T-cell (primary cell): ENCODE measurements at places on chromosomes 6 and 20.
A peak's percentile ranks its signal among the peaks of the same experiment; 100 is the strongest.

DNA sequence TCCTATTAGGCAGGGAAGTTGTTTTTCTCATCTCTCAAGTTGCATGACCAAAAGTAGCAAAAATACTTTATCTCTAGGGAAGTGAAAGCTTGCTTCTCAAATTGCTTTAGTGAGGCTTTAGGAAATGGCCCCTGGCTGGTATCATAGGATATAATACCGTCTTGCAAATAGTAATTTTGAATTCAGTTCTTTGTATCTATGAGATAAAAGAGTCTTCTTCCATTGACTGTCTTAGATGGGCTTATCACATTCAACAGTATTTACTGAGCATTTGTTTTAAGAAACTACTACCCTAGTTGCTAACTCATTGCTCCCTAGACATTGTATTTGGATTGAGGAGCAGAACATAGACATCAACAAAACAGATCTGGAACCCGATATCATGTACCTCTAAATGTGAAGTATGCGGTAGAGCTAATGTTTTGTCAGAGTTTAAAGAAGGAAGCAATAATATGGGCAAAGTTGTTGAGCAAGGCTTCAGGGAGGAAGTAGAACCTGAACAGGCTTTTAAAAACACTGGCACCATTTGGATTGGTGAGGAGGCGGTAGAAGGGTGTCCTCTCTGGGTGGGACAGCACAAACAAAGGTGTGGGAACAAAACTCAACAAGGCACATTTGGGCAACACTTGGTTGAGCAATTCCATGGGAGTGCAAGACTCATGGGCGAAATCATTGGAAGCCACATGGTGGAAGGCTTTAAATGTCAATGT is 101.5 kb downstream of the SGK1 start:
- no peak for DNase-seq

DNA sequence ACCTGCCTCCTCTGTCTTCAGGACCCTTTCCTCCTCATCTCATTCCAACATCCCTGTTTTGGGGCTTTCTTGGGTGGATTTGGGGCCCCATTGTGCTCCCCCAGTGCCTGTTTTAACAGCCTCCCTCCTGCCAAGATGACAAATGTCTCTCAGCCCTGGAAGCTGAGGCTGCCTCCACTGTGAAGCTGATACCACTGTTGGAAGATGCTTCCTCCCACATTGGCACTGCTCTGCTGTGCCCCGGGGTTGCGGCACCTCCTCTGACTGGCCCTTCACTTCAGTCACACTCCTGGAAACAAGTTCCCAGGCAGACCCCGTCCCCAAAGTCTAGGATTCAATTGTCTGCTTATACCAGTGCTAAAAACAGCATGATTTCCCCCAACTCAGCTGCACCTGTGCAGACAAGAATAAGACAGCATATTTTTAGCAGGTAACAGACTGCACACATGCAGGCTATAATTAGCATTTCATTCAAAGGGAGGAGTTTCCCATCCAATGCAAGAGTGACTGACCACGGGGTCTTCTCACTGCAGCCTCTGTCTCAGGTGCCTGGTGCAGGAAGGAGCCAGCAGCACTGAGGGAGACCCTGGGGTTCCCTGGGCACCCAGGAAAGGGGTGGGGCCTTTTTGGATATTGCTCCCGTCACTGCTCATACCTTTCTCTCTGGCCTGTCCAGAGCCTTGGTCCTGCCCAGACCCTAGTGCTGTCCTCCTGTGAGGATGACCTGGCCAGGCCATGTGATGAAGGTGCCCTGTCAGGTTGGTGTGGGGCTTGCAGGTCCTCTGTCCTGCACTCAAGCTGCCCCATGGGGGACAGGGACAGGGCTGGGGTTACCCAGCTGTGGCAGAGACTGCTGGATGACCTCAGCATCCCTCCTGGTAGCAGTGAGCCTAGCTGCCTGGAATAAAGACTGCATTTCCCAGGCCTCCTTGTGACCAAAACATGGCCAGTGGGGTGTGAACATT is 31.5 kb upstream of the SULF2 start:
- no peak for DNase-seq

- no peak for DNase-seq
Observed at GRCh38 chr6:81751388-81752083, 945 bp downstream of the TENT5A start.

- no peak for DNase-seq
Observed at GRCh38 chr6:14197118-14197517, 79.5 kb downstream of the CD83 start.

- DNase-seq, result no peak
Observed at GRCh38 chr6:90445533-90446108, 141.3 kb downstream of the MAP3K7 start.

- DNase-seq, result no peak
Observed at GRCh38 chr6:4941782-4942672, 61.8 kb downstream of the RPP40 start.

GRCh38 chr20:63280929-63281545 is 8.4 kb downstream of the ARFGAP1 start:
- DNase-seq, result no peak

- DNase-seq, result no peak
Observed at GRCh38 chr6:87807475-87807874, 105.4 kb upstream of the AKIRIN2 start.

- DNase-seq, result no peak
Observed at GRCh38 chr6:167094820-167095637, 27.9 kb upstream of the CCR6 start.

DNA sequence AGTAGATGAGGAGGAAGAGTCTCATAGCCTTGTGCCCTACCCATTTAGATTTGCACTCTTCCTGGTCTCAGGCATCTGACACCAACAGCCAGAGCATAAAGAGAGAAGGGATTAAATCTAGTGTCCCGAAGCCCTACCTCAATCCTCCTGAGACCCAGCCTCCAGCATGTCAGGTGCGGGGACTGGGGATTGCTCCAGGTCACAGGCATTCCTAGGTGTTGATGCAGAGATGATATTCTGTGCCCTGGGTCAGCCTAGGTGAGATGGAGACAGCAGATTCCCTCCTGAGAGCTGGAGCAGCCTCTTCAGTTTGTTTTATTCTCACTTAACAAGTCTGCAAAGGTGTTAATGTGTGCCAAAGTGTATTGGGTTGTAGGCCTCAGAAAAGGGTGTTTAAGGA is 89.8 kb downstream of the ANKRD6 start:
- no peak for DNase-seq

DNA sequence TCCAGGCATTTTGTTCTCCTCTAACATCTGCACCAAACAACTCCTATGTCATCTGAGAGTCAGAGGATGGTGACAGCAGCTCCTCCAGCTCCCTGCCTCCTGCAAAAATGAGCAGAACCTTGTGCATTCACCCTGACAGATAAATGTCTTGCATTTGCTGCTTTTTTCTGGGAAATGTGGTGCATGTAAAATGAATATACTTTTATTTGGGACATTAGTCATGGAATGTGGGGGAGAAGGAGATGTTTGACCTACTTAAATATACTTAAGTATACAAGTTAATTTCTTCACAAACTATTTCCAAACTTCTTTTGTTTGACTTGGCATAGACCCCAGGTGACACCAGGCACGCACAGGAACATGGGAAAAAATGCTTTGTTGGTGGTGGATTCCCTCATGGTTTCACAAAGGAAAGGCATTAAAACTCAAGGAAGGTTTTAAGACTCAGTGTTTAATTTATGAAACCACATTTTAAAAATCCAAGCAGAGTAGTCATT is 181.8 kb upstream of the MCHR2 start:
- no peak for DNase-seq

DNA sequence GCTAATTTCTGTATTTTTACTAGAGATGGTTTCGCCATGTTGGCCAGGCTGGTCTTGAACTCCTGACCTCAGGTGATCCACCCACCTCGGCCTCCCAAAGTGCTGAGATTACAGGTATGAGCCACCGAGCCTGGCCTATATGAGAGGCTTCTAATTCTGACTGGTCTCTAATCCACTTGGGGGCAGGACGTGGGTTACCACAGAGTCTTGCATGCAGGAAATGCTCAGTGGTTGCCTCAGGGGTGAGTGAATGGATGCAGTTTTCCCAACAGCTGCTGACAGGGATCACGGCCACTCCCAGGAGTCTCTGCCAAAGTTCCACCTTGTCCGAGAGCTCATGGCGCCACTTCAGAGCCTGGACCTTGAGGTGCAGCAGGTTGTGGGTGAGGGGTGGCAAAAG is 6.4 kb upstream of the FANCE start:
- DNase-seq, result no peak

GRCh38 chr20:8587251-8587650 is 455.2 kb downstream of the PLCB1 start:
- no peak for DNase-seq

GRCh38 chr6:14192216-14192788 is 74.7 kb downstream of the CD83 start:
- DNase-seq, result no peak

GRCh38 chr6:10381830-10382208 is 33.1 kb downstream of the TFAP2A start:
- no peak for DNase-seq

DNA sequence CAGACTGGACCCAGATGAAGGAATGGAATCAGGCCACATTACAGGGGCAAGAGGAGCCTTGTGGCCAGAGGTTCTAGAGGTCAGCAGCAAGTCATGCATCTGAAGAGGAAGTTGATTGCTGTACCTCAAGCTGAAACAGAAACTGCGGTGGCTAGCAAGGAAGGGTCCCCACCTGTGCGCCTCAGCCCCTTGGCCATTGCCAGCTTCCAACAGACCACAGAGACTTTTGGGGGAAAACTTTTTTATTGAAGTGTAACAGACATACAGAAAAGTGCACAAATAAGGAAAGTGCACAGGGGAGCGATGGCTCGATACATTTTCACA is 26.8 kb upstream of the SLC9A8 start:
- DNase-seq, result no peak

DNA sequence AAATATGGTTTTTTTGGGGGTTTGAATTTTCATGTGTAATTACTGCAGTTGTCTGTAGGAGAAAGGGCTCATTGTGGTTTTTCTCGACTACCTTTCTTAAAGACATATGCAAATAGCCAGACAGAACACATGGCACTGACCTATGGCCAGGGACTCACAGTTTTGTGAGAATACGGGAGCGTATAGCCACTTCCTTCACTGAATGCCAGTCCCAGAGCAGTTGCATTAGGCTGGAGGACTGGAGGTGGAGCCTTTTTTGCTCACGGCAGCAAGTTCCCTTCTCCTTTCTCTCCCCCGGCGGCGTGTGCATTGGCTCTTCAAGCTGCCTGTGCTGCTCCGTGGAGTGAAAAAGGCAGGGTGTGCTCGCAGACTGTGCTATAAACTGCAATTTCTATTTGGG is 114.9 kb downstream of the AKAP7 start:
- DNase-seq, result peak; percentile 11

DNA sequence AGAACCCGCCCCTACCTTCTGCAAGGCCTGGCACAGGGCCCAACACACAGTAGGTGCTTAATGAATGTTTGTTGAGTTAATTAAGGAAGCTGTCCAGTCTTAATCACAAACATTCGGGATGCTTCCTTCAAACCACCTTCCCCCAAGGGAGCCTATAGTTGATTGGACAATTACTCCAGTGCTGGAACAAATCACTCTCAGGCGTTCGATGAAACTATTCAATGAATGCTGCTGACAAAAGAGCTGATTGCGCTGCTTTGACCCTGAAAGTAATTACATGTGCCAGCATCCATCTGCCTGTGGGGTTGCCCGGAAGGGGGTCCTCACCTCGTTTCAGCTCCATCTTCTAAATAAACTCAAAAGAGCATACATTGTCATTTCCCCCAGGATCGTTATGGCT is 112.0 kb upstream of the SRSF6 start:
- no peak for DNase-seq

DNA sequence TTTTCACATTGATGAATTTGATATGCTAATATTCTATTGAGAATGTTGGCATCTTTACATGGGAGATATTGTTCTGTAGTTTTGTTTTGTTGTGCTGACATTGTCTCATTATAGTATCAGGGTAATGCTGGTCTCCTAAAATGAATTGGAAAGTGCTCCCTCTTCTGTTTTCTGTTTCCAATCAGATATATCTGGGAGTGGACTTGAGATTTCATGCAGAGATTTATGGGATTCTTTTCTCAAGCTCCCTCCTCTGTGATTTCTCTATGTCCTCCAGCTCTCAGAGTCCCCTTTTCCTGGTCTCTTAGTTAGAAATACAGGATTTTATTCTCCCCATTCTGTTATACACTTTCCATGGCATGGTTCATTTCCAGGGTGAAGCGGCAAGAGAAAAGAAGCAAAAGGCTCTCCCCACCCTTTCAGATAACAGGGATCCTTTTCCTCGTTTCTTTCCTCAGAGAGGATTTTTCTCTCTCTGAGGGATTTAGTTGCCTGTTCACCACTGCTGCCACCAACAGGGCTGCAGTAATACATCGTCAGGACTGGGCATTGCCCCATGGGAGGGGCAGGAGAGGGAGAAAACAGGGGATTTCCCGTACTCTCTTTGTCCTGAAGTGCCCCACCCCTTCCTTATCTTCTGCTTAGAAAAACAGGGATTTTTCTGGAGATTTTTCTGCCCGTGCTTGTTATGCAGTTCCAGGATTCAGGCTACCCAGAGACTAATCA is 59.3 kb upstream of the STMND1 start:
- DNase-seq, result no peak

GRCh38 chr6:43263314-43264178 is 20.3 kb downstream of the TTBK1 start:
- peak; percentile 60 for DNase-seq

DNA sequence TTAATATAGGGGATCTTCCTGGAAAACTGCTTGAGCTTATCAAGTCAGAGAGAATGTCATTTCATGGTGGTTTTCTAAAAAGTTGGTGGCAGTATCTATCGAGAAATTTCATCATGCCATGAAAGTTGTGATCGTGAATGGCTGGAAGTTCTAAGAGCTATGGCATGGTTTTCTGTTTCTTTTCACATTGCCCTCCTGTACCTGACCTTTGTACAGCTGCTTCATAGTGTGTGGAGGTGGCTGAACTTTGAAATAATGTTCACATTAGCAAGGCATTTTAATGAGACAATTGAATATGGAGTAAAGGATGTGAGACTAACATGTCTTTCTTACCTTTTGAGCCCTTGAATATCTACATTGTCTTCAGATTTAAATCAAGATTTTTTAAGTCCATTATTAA is 278.2 kb upstream of the ID4 start:
- DNase-seq, result no peak

- DNase-seq, result no peak
Observed at GRCh38 chr6:12224251-12224650, 65.9 kb upstream of the EDN1 start.

GRCh38 chr6:32983493-32983848 is 15.1 kb downstream of the BRD2 start:
- DNase-seq, result no peak

DNA sequence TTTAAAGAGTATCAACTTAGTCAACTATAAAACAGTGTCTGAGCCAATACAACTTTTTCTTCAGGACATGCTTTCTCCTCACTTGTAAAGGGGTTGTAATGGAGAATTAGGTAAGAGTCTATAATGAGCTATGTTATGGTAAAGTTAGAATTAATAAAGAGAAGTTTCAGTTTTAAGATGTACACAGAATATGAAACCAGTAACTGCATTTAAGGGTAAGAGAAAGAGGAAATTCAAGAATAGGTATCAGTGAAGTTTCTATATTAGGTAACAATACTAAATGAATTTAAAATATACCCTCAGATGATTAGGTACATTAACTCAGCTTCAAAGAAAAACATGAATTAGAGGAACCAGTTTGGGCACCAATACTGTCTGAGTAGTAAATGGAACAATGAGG is 1444.3 kb upstream of the ADGRB3 start:
- no peak for DNase-seq

- DNase-seq, result no peak
Observed at GRCh38 chr6:83536647-83537589, 24.6 kb downstream of the PRSS35 start.
